Glutamatergic neuron (in vitro differentiated cells): ENCODE measurements at places on chromosomes 4 and X.

DNA sequence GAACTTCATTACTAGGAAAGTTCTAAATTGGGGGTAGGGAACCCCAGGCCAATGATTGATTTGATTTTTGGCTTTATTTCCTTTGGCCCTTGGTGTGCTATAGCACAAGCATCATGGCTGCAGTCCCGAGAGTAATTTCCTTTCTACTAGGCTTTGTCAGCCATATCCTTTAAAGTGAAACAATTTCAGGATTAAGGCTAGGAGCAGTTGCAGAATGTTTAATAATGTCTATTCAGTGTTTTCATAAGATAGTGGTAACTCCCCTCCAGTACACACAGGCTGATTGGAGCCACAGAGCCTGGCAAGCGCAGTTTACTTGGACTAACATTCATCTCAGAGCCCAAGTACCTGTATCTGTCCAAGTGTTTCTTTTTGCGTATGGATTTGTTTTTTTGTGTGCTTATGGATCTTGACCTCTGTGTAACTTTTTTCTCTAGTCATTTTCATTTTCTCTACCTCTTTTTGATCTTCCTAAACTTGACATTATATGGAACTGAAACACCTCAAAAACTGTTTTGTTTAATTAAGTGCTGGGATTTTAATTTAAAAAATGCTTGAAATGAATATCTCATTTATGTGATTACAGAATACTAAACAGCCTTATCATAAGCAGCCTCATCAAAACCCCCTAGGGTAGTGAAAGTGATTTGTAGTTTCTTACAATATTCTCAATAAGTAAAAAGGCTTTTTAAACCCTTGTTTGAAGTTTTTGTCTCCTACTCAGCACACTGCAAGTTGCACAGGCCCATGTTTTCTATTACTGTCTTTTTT, 7.5 kb downstream of the STIM2 start:
- no peak for DNase-seq

GRCh38 chrX:50988649-50989048, 78.1 kb downstream of the BMP15 start:
- DNase-seq = no peak

DNA sequence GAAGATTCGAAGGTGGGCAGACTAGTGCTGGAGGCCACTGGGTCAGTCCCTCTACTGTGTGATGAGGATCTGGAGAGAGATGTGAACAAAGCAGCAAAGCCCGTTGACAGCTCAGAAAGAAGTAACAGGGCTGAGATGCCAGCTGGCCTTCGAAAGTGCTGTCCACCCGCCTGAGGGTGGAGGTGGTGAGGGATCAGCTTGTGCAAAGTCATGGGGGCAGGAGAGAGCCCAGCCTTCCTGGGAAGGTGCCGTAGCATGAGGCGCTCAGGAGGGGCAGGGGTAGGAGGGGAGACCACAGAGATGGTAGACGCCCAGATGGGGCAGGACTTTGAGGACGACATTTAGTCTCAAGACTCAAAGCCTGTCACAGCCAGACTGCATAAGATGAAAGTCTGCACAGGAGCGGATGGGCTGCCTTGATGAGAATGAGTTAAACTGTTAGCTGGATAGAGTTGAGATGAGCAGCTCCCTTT, 19.7 kb downstream of the TBC1D14 start:
- DNase-seq = no peak

DNA sequence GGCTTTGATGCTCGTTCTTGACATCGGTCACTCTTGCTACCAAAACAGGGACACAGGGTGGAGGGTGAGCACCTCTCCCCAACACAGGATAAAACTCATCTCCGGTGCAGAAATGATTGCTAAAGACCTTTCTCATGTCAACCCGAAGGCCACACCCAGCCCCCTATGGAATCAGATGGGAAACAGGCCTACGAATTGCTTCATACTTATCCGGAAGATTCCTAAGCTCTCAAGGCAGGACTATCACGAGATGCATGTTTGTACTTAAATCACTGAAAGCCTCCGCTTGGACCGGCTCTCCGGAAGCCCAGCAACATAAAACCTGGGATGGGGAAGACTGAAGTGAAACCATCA, 74.9 kb downstream of the MTMR1 start:
- no peak for DNase-seq

DNA sequence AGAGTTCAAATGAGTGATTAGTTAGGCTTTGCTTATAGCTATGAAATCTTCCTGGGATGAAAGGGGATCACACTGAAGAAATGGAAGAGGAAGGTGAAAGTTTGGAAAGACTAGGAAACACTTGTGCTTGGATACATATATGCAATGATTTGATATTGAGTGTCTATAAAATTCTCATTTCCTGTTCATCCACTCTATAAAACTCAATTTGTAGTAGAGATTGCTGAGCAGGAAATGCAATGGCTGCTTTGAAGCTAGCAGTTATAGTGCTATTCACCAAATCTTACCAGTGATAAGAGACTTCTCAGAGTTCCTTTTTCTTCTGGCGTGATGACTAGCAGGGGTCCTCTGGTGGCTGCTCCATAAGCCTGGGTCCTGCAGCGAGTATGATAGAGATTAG, 128.1 kb upstream of the HPF1 start:
- no peak for DNase-seq

DNA sequence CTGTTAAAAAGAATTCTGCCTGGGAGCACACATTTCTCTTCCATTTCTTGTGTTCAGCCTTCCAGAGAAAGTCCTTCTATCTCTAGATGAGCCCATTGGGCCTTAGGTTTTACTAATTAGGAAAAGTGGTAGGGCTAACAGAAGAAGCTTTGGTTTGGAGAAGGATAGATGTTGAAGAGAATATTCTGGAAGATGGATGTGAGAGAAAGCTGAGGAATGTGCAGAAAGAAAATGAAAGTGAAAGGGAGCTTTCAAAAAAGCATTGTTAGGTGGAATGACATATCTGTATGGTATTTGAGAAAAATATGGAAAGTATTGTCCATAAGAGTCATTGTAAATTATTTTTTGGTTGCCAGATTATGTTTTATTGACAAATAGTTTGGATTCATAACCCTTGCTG, 474.8 kb upstream of the SLIT2 start:
- no peak for DNase-seq

GRCh38 chr4:102759831-102760644, 730 bp downstream of the MANBA start:
- DNase-seq = no peak

DNA sequence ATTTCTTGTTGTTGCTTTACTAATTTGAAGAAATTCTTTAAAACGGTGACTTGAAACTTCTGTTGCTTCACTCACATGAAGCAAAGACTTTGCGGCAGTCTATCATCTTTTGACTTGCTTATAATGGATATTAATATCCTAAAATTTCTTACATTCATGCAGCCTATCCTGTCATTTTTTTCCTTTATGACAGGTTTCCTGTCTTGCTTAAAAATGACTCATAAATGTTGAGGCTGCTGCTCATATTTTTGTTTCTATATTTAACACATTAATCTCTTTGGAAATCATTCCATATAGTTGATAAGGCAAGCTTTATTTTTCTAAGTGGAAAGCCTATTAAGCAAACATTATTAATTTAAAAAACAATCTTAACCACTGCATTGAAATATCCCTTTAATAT, 176.6 kb upstream of the GALNTL6 start:
- no peak for DNase-seq

- no peak for DNase-seq
These were observed 1508.3 kb upstream of the TENM3 start for GRCh38 chr4:180734753-180735432.

- no peak for DNase-seq
These were observed 21.6 kb upstream of the FGG start for GRCh38 chr4:154634058-154634457.

DNA sequence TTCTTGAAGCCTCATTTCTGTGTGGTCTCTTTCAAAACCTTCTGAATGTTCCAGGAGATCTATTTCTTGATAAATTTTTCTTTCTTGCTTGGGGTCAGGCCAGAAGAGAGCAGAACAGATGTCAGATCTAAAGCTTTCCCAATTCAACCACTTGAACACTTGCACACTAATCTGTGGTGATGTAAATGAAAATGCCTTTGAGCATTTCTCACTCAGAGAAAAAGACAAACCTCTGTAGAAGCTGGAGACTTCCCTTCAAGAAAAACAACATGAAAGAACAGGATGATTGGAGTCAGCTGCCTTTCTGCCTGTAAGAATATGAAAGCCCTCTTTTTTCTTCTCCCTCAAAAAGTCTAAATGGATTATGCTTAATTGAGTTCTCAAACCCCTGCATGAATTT, 11.2 kb downstream of the IGFBP7 start:
- DNase-seq = no peak

- DNase-seq = peak; percentile 65
These were observed 30.4 kb upstream of the CPLX1 start for GRCh38 chr4:856225-856901.

DNA sequence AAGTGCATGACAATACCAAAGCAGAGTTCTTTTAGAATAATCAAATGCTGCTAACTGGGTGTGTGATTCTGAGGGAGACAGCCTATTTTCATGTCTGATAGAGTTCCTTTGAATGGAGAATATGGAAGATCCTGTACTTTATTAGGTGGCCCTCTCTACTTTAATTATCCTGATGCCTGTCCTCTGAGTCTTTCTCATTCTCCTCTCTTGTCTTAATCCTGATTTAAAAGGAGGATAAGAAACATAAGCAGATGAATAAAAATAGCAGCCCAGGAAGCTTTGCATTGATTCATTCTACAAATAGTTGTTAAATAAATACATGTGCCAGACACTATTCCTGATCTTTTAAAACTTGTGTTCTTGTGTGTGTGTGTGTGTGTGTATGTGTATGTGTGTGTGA, 387.3 kb downstream of the SPRY1 start:
- DNase-seq = no peak

DNA sequence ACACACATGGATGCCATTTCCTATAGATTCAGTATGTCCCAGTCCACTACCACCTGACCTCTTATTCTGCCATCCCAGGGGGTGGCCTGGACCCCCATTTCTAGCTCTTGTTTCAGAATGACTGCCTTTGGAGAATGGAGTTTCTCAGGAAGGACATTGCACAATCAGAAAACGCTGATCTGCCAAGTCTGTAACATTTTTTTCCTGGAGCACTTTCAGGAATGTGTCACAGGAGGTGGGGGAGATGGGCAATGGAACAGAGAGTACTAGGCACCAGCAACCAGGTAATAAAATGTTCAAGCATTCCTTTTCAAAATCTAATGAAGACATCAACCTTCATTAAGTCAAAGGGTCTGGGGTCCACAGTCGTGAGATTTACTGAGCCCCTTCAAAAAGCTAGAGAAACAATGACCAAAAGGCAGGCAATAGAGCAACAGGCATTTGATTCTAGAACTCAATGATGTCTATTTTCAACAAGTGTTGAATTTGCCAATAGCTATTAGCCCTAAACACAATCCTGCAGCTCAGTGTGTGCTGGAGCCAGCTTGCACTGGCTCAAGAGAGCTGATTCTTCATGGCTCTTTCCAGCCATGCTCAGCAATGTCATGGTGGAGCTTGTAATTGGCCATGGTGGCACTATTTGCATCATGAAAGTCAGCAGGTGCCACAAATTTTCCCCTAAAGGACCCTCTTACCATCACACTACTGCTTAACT, 87.1 kb downstream of the KDR start:
- no peak for DNase-seq

- no peak for DNase-seq
These were observed 83.6 kb downstream of the MXRA5 start for GRCh38 chrX:3262901-3263300.
